ENCODE measurements at places on chromosomes 2 and 18.

- no peak for DNase-seq
Measured at GRCh38 chr2:7719876-7720275, 802.7 kb downstream of the RNF144A start.

DNA sequence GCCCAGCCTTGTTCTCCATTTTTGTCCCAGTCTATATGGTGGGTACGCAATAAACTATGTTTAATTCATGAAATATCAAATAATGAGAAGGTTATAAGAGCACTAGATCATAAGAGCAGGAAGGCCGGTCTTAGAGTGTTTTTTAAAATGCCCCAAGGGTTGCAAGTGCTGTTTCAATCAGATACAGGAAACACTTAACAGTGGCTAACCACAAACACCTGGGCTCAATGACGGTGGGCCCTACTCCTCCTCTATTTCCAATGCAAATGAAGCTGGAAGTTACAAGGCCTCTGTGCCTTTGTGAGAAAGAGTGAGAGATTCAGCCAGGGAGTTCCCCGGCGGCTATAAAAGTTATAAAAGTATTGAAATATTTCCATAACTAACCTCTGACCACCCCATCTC is 18.9 kb upstream of the WDR33 start:
- DNase-seq = no peak

DNA sequence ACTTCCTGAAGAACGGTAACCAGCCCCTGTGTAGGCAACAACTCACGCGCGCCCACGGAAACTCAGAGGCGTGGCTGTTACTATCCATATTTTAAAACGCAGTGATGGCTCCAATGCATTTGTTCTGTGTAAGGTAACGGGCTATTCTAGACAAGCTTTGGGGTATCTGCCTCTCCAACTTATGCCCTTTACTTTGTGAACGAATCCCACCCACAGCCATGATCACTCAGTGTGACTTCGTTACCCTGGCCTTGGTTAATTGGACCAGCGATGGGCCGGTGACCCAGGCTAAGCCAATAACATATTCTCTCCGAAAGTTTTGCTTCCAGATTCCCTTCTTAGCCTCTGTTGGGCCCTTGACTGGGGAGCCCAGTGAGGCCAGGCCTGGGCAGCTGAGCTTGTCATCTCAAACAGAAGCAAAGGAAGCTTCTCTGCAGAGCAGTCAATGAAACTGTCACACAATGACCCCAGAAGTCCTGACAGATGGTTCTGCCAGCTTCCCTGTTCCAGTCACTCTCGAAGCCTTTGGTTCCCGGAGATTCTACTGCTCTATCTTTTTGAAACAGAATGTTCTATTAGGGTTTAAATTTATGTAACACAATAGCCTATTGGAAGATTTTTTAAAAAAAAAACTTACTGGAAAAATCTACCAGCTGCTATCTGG is 30.7 kb upstream of the ROCK2 start:
- no peak for DNase-seq

DNA sequence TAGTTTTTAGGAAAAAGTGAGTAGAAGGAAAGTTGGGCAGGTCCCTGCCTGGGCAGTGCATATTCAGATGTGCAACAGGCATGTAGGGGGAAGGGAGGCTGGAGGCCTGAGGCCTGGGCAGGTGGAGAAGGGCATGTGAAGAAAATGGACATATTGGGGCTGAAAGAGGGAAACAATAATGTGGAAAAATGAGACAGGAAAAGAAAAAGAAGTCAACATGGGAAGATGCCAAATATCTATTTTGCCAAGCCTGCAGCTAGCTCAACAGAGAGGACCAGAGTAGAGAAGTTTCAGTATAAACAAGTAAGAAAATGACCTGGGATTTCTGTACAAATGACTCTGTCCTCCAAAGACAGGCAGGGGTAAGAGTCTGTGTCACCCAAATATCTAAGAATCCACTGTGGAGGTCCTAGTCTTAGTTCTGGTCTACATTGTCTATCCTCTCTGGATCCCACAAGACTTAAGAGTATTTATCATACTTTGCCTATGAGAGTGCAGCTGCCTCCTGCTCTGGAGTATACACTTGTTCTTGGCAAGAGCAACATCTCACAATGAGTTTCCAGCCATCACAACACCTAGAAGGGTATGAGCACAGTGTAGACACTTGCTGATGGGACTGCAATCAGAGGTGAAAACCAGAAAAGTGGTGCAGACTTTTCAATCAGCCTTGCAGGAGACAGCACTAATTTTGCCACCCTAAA is 80.2 kb downstream of the CLHC1 start:
- no peak for DNase-seq

GRCh38 chr2:183010112-183010511 is 28.1 kb downstream of the NCKAP1 start:
- DNase-seq = peak; percentile 37

GRCh38 chr2:9652898-9653479 is 22.2 kb upstream of the YWHAQ start:
- DNase-seq = no peak

GRCh38 chr2:97957432-97958183 is 38.1 kb downstream of the TMEM131 start:
- DNase-seq = no peak

DNA sequence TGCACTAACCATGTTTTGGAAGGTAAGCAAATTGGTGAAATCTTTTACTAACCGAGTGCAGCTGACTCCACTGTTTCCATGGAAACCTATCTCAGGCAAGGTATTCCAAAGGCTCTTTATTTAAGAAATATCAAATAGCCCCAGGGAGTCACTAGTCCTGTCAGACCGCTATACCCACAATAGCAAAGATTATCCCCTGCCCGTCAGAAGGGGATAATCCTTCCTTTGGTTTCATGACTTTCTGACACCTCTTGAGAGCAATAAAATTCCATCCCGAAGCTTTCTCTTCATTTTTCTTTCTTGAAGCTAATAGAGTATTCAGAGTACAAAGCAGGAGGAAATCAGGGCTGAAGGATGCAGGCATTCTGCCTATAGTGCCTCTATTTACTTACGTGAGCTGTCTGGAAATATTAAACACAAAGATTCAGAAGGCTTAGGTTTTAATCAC is 34.7 kb upstream of the MAP2 start:
- DNase-seq = no peak

DNA sequence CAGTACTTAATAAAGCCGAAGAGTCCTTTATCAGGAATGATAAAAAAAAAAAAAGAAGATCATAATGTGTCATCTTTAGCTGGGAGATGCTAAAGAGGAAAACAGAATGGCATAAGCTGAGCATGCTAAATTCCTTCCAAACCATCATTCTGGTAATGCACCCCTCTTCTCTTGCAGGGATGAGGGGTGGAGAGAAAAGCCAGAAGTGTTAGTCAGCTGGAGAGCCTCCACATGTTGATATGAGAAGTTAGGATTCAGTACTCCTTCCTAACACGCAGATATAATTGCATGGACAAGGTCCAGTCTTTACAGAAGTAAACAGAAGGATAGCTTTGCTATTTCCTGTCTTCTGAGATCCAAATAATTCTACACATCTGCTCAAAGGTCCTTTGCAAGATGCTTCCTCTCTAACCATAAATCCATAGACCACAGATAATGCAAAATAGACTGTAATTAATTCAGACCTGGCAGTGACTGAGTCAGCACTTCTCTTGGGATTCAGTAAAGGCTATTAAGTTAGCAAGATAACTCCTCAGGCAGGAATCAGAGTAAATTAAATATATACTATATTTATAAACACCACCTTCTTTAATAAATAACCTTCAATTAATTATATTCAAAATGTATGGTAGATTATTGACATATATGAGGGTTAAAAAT is 930.0 kb upstream of the KLHL29 start:
- peak; percentile 60 for DNase-seq

DNA sequence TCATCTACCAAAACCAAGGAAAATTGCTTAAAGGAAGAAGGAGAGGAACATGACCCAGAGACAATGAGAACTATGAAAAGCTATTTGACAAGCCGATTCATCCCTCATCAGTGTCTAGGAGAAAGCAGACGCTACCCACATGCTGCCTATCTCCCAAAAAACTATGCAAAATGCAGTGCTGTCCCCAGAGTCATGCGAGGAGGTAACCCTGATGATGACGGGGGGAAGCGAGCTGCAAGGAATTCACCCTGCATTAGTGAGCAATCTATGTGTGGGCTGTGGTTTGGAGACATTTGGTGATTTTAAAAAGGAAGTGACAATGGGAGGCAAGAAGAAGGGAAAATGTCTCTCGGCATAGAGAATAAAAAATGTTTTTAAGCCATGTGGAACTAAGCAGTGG is 472.7 kb downstream of the CMPK2 start:
- DNase-seq = peak; percentile 68

DNA sequence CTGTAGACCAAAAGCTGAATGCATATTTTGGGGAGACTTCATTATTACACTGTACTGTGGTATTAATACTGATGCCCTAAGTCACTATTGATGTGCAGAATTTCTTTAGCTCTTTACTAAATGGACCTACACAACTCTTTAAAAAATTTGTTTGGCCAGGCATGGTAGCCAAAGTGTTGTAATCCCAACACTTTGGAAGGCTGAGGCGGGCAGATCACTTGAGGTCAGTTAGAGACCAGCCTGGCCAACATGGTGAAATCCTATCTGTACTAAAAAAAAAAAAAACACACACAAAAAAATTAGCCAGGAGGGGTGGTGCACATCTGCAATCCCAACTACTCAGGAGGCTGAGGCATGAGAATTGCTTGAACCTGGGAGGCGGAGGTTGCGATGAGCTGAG is 6.4 kb downstream of the TMEM182 start:
- no peak for DNase-seq

DNA sequence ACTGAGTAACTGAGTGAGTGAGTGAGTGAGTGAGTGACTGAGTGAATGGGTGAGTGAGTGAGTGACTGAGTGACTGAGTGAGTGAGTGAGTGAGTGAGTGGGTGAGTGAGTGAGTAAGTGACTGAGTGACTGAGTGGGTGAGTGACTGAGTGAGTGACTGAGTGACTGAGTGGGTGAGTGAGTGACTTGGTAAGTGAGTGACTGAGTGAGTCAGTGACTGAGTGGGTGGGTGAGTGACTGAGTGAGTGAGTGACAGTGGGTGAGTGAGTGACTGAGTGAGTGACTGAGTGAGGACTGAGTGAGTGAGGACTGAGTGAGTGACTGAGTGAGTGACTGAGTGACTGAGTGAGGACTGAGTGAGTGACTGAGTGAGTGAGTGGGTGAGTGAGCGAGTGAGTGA is 13.9 kb downstream of the MAL start:
- DNase-seq = no peak

DNA sequence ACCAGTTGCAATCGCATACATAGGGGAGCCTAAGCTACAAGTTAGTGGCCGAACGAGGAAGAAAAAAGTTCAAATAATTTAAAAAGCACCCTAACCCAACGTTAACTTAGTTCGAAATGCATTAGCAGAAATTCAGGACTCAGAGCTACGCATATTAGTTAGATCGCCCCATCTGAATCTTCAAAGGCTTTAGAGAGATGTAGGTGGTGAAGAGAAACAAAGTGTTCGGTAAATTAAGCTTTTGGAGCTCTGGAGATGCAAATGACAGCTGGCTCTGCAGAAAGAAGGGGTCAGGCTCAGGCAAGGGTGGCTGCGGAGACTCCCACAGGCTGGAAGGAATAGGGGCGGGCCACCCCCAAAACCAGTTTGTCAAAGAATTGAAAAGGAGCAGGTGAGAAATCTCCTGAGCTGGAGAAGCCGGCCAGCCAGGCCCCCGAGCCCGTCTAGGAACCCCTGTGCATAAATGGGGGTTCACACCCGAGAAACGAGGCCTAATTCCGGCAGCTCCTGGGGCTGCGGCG is 621 bp downstream of the TXNL1 start:
- no peak for DNase-seq

- DNase-seq = peak; percentile 98
Measured at GRCh38 chr2:85248773-85249509, 78.8 kb downstream of the TGOLN2 start.

GRCh38 chr2:231614559-231615057 is 21.9 kb downstream of the TEX44 start:
- peak; percentile 24 for DNase-seq

GRCh38 chr2:191693166-191693565 is 15.2 kb downstream of the NABP1 start:
- DNase-seq = no peak

DNA sequence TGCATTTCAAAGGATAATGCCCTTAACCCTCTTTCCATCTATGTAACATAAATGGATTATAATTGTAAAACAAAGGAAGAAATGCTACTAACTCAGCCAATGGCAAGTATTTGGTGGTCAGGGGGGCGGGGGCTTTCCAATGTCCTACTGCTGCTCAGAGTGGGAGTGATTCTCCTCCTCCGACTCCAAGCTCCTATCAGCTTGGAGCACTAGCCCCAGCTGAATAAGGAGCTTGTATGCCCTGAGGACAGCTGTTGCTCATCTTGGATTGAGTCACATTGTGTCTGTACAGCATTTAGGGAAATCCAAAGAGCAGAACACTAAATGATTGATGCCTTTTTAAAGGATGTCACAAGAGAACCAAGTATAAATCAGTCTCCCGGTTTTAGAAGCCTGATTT is 105.6 kb upstream of the ZNF521 start:
- DNase-seq = peak; percentile 78

GRCh38 chr18:62289047-62289446 is 36.1 kb upstream of the TNFRSF11A start:
- DNase-seq = no peak
